AG08396 (cell line): ENCODE measurements at places on chromosomes 1 and 21.
A peak's percentile ranks its signal among the peaks of the same experiment; 100 is the strongest.

DNA sequence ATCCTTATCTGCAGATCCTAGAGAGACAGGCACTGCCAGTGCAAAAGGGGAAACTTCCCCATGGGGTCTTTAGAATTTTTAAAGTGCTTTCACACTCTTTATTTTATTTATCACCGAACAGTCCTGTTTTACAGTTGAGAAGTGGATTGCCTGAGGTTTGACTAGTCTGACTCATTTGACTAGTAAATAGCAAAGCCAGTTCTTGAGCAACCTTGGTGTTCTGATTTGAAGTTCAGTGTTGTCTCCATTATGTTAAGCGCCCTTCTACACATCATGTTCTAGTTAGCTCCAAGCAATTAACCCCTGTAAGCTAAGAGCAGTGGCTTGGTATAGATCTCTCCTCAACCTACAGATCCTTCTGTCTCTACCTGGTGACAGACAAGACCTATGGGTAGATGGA, 262.9 kb downstream of the CACNA1E start:
- no peak for DNase-seq

DNA sequence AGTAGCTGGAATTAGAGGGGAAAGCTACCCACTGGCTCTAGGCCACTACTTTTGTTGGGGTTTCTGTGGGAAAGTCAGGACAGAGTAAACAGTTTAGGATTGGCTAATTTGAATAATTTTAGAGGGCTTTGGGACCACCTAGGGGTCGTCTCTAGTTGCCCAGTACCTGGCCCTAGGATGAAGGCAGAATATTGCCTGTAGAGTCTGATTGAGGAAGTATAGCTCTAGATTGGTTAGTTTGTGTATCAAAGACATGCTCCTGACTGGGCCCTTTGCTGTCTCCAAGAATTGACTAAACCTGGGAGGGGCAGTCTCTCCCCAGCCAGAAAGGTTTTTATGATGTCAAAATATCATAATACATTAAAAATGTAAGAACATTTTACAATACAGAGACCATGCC, 142.0 kb downstream of the POU2F1 start:
- DNase-seq = no peak

DNA sequence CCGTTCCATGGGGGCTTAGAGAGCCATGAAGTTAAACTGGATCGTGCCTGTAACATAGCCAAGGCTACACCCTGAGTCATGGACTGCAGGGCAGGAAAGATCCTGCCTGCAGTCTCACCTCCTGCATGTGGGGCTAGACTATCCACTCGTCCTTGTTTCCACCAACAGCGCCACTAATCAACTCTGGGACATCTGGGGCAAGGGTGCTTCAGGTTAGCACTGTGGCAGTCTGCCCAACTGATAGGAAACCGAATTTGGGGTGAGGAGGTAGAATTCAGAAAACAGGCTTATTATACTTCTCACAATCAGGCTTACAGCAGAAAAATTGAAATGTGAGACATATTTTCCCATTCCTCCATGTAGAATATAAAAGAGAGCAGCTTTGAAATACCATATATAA, 85.2 kb upstream of the ADAM30 start:
- no peak for DNase-seq

DNA sequence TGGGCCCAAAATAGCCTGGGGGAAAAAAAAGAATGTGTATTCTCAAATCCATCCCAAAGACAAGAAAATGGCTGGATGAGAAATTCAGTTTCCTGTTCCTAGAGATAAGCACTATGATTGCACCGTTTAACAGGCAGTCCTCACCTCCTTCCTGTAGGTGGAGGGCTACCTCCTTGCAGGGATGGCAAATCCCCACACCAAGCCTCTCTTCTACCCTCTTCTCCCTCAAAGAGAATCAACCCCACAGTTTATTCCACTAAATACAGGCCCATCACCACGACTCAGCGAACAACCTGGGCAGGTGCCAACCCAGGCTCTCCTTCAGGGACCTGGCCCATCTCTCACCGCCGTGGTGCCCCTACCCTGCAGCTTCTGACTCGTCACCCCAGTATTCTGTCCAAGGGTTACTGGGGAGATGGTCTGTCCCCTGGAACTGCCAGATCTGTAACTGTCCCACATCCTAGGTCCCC, 3.4 kb upstream of the CHD5 start:
- peak; percentile 8 for DNase-seq

DNA sequence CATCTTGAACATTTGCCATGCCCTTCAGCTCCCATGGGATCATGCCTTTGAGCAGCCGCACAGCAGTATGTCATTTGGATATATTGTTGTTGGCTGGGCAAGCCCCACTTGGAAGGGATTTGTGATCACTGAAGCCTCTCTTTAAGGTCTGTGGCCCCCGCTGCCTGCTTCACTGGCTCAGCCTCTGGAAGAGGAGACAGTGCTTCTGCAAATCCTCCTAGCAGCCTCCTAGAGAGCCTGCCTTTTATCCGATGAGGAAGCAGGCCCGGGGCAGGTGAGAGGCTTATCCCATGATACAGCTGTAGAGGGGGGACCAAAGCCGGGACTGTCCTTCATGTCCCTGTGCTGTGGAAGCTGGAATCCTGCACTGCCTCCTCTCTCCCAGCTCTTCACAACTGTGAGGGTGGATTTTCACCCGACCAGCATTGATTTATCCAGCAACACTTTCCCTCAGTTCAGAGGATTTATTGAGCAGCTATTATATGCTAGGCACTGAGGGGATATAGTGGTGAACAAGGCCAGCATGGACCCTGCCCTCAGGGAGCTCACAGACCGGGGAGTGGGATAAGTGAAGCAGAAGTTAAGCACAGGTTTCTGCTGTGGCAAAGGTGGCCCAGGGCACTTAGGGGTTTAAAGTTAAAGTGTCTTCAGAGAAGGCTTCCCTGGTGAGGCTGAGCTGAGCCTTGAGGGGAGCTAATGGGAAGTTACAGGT, 3.9 kb downstream of the TMEM61 start:
- no peak for DNase-seq

- no peak for DNase-seq
Measured at GRCh38 chr21:45152265-45152746, 77.9 kb downstream of the ADARB1 start.

GRCh38 chr21:36756527-36756926, 57.6 kb downstream of the SIM2 start:
- DNase-seq = no peak

GRCh38 chr1:30903343-30904034, 5.1 kb downstream of the SDC3 start:
- no peak for DNase-seq

- DNase-seq = no peak
Measured at GRCh38 chr21:42063571-42064521, 7.3 kb upstream of the UMODL1 start.

DNA sequence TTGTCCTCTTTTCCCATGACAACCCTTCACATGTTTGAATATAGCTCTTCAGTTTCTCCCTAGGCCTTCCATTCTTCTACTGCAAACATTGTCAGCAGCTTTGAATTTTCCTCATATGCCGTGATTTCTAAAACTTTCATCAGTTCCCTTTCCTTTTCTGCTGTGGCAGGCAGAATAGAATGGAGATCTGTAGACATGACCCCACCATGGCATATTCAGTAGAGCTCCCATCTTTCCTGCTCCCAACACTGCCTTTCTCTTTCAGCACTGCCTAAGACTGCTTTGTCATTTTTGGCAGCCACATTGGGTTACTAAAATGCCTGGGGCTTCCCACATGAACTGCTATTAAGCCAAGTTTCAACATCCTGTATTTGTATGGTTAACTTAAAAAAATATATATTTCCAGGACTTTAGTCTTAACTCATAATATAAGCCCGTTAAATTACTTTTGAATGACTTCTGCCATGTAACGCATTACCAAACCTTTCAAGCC, 60.9 kb downstream of the TBX19 start:
- no peak for DNase-seq
